ENCODE measurements at places on chromosomes 7 and 10.

DNA sequence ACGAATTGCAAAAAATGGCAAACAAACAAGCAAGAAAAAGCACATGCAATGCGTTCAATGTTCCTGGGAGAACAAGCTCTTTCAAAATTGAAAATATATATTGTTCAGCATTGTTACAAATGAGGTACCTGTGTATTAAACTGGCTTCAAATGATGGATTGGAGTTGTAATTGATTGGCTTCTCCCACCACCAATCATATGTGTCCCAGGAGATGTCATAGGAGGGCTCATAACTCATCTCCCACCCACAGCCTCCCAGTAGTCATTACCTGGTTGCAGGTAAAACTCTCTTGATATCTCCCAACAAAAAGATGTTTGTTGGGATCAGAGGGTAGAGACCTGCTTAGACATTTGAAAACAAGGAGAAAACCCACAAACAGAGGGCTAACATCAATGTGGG is 302.9 kb downstream of the BAMBI start:
- no peak for DNase-seq

- no peak for DNase-seq
These were observed 95.2 kb downstream of the PFKFB3 start for GRCh38 chr10:6297951-6298381.

DNA sequence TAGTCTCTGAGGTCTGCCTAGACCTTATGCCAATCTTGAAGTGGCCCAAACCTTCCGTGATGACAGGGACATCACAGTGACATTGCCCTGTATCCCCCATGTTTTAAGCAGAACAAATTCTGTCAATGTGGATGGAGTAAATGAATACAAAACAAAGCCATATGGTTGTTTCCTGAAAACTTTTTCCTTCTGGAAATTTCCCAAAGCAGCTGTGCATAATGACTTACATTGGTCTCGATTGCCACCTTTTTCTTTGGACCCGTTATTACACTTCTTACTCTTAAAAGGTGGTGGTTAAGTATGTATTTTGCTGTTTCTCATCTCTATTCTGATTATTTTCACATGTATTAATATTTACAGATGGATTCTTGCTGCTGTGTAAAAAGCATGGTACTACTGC is 411.2 kb upstream of the KLF6 start:
- no peak for DNase-seq

- no peak for DNase-seq
These were observed 41.4 kb downstream of the GSDME start for GRCh38 chr7:24715661-24716479.

DNA sequence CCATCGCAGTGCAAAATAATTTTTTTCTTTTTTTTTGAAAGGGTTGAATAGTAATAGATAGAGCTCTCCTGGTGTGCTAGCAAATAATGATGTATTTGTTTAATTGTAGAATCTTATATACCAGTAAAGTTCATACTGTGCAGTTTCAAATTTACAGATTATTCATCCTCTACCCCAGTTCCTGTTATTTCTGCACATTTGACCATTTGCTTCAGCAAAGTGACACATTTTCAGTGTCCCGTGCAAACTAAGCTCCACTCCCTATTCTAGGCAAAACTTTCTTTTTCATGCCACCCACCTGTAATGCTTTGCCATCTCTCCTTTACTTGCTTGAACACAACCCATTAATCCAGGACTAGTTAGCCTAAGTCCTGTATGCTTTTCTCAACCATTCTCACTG is 43.0 kb downstream of the SHOC2 start:
- DNase-seq = no peak

- DNase-seq = no peak
These were observed 374.8 kb downstream of the INHBA start for GRCh38 chr7:41328131-41328530.

DNA sequence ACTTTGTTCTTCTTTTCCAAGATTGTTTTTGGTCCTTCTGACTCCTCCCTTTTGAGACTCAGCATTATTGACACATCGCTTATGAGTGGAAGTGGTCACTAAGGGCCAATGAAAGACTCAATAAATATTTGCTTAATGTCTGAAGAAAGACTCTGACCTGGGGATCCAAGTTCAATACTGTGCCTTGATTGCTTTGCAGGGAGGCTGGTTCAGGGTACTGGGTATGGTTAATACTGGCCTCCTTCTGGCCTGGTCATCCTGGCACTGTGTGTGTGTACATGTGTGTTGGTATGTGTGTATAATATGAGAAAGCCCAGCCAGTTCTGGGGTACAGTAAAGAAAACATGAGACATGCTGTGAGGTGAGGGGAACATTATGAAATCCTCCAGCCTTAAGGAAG is 7.6 kb upstream of the PDZD8 start:
- no peak for DNase-seq

DNA sequence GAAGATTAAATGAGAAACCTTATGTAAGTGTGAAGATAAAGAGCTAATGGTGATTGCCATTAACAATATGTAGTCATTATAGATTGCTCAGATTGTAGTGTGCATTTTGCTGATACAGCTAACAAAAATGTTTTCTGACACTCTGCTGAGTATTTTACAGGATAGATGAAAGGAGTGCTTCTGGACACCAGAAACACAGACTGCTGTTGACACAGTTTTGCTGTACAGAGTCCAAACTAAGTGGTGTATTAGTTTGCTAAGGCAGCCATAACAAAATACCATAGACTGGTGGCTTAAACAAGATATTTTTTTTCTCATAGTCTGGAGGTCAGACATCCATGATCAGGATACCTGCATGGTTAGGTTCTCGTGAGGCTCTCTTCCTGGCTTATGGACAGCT is 2.2 kb downstream of the SMC3 start:
- no peak for DNase-seq

GRCh38 chr7:5497295-5498103 is 73.9 kb upstream of the TNRC18 start:
- DNase-seq = no peak

- DNase-seq = no peak
These were observed 3.5 kb upstream of the DEPP1 start for GRCh38 chr10:44982114-44982460.

DNA sequence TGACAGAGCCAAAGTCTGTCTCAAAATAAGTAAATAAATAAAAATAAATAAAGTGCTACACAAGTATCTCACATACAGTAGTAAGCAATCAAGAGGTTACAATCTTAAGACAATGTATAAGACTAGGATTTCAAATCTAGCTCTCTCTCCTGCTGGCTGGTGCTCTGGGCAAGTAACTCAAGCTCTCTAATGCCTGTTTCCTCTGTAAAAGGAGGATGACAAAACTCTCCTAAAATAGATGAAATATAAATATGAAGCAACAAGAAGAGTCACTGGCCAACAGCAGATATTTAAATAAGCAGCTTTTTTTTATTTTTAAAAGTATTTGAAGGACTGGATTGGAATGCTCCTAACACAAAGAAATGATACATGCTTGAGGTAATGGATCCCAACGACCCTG is 7.2 kb downstream of the SFMBT2 start:
- no peak for DNase-seq

- no peak for DNase-seq
These were observed 161.7 kb downstream of the FAM107B start for GRCh38 chr10:14612873-14613587.

GRCh38 chr7:20482071-20482470 is 133.4 kb upstream of the ABCB5 start:
- DNase-seq = no peak

DNA sequence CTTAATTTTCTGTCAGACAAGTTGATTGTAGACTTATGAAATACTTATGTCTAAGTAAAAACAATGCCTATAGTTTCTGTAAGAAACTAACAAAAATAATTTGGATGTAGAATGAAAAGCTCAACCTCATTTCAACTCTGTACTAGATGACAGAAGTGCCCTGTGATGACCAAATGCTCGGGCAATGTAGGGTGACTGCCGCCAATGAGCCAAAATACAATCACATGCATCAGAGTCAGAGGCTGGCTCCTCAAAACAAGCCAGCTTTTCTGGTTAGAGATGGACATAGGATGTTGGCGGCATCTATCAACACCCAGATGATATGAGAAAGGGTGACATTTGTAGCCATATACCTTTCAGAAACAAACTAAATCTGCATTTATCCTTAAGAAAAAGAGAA is 23.9 kb downstream of the LMOD2 start:
- no peak for DNase-seq

DNA sequence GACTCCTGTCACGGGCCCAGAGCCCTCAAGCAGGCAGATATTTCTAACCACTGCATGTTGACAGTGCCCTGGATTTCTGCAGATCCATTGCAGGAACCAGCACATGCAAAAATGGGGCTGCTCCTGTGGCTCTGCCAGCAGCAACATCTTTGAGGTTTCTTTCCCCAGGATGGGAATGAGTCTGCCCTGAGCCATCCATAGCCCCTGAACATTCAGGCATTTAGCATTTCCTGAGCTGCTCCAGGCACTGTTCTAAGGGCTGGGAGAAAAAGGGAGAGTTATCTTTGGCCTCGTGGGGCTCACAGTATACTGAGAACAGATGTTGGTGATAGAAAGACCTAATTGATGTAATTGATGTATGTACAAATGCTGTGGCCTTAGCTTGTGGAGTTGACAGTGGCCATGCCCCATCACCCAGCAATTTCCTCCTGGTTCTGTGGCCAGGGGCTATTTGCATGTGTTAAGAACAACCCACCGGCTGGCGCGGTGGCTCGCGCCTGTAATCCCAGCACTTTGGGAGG is 66.0 kb upstream of the LRRC4 start:
- no peak for DNase-seq

- DNase-seq = no peak
These were observed 8.9 kb upstream of the TRIM8 start for GRCh38 chr10:102635377-102635776.

GRCh38 chr10:132201111-132201969 is 14.6 kb downstream of the DPYSL4 start:
- no peak for DNase-seq

DNA sequence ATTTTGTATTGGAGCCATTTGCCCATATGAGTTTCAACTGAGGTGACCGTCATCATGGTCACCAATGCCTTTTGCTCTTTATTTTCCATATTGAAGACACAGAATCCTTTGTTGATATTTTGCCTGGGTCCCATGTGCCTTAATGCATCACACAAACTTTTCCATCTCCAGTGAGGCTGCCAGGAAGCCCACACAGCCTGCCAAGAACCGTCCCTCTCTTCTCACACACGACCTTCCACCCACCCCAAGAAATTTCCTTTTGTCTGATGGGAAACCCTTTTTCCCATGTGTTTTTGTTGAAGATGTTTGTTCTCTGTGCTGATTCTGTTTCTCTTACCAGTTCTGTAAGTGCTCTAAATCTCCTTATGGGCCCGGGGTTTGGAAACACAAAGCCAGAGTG is 168.9 kb downstream of the CSTF2T start:
- DNase-seq = no peak

GRCh38 chr10:24949616-24950015 is 2.8 kb downstream of the PRTFDC1 start:
- DNase-seq = no peak

DNA sequence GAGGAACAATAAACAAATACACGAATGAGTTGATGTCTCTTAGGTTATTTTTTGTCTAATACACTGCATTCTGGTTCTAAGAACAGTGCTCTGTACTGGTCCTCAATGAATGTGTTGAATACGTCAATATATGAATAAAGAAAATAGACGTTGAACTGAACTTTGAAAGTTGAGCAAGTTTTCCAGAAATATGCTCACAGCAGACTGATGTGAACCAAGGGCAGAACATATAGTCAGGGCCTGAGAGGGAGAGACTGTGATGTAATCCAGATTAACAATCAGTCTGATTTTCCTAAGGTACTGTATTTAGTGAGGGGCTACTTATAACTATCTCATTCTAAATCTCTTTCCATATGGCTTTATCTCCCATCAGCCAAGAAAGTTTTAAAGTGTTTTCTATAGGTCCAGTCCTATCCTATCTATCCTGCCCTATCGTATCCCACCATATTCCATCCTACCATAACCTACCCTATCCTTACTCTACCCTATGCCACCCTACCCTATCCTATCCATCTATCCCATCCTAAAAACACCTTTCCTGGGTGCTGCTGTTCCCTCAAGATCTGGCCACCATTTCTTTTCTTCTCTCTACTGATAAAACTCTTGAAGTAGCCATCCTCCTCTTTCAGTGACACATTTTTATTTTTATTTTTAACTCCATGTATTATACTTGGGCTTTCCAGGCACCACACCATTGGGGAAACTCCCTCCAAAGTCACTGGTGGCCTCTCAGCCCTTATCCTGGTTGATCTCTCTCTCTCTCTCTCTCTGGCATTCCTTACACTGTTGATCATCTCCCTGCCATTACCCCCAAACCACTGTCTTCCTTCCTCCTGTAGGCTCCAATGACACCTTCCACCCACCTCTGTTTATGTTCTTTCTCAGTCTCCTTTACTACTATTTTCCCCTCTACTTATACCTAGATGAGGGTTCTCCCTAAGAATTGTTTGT is 212.3 kb upstream of the SLC26A5 start:
- DNase-seq = no peak

DNA sequence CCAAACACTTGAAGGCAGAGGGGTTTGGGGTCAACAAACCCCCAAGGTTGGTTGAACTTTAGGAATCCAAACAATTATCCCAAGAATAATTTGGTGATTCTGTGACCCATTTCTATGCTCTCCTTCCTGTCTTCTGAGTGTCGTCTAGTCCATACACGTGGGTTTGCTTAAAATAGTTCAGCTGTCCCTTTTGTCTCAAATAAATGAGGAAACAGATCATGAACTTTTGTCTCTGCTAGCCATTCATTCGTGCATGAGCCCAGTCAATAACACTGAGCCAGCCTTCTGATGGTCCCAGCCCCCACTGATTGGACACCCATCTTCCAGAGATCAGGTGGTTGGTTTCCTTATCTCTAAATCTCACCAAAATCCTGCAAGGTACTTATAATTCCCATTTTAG is 255.4 kb downstream of the PRPF18 start:
- DNase-seq = no peak

DNA sequence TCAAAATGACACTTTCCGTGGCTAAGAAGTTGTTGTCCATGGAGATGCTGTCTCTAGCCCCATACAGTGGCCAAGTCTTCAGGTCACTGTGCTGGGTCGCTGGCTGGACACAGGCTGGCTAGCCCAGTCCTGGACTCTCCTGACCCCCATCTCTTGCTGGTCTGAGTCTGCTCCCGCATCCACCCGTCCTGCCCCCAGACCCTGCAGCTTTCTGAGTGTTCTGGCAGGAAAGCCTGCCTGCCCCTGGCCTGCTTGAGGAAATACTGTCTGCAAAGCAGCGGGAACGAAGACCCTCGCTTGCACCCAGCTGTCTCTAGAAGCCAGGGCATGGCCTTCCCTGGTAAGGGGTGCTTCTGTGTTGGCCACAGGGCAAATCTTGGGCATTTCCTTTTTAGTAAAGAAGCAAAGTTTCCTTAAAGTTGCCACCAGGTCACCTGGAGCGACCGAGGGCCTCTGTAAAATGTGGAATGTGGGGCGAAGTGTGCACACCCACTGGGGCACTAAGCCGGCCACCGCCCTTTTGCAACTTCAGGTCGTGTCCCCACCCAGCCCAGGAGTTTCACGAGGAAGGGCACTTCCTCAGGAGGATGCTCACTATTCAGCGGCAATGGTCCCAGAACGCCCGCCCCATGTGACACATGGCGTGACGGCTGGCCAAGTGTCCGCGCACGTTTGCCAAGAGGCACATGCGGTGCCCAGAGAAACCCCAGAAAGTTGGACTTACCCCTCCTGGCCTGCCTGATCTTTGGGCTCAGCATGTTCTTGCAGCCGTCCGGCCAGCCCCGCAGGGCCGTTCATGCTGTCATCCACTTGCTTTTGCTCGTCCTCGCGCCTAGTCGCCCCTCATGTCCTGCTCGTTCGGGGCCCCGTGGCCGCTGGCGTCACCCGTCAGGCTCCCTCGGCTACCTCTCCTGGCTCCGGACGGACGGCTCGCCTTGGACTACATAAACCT is 558 bp downstream of the ARHGAP22 start:
- no peak for DNase-seq

Data from activated gamma-delta T cell treated with anti-CD3 and anti-CD28 coated beads, Interleukin-2, amount 50 U/mL, for 16 hours (primary cell).